Activated CD4-positive, CD25-positive, alpha-beta regulatory T cell treated with anti-CD3 and anti-CD28 coated beads, Interleukin-2, amount 50 U/mL, for 24 hours (primary cell): ENCODE measurements at places on chromosomes 3 and 15.
A peak's percentile ranks its signal among the peaks of the same experiment; 100 is the strongest.

DNA sequence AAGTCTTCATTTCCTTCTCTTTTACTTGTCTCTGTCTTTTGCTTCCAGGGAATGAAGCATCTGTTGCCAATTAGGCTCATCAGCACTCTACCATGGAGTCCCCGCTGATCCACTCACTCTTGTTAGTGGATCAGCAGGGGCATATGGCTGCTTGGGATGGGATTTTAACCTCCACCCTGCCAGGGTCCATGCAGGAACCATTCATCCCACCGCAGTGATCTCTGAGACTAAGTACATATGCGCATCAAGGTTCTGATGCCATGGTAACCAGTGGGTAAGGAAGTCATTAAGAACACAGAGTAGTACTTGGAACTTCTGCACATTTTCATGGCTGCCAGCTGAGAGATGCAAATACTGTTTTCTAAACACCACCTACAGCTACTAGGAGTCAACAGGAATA lies 374.0 kb upstream of the ALCAM start:
- no peak for ATAC-seq

GRCh38 chr15:66982816-66983215 lies 82.6 kb upstream of the SMAD3 start:
- ATAC-seq = no peak

DNA sequence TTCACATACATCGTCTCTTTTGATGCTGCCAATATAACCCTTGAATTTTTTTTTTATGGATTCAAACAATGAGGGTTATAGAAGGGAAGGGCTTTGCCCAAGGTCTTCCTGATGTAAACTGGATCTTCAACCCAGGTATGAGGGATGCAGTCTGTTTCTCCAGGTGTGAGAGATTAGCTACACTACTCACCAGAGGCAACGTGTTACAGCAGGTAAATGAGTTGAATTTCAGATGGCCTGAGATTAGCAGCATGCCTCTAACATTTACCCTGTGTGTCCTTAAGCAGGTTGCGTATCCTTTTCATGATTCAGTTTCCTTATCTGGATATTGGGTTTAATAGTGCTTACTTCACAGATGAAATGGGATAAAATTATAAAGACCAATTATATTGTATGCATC lies 1.9 kb downstream of the RTP4 start:
- no peak for ATAC-seq

DNA sequence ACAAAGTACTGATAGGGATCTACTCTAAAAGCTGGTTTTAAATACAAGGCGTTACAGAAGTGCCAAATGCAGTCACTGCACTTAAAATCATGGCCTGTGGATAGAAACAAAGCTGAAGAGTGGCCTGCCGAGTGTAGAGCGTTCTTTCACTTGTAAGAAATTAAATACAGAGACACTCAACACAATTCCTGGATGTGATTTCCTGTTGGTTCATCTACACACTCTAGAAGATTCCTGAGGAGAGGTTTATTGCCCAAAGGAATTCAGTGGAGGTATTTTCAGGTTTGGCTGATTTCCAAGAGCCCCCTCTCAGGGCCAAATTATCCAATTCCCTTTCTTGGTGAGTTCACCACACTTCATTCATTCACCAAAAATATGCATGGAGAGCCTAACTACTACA lies 200.3 kb upstream of the IL12A start:
- no peak for ATAC-seq

GRCh38 chr15:41128174-41128902 lies 12.3 kb upstream of the INO80 start:
- no peak for ATAC-seq

GRCh38 chr3:170813266-170813665 lies 56.7 kb downstream of the RPL22L1 start:
- no peak for ATAC-seq

GRCh38 chr15:64355348-64355943 lies 527 bp downstream of the CSNK1G1 start:
- peak; percentile 13 for ATAC-seq

- no peak for ATAC-seq
These were observed 493.9 kb upstream of the ZNF385D start for GRCh38 chr3:22244761-22245521.

DNA sequence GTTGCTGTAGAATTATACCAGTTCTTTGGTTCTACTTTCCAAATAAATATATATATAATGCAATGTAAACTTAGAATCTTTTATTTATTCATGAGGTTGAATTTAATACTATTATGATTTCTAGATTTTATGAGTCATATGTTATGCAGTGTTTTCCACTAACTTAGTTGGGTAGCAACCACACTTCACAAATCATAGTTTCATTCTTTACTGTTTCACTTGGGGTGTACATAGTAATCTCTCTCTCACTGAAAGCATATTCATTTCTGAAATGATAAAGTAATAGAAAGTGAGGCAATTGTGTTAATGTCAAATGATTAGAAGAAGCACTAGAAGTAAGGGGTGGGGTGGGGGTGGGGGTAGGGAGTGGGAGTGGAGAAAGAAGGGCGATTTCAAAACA lies 52.6 kb downstream of the IQCH start:
- peak; percentile 99 for ATAC-seq

GRCh38 chr3:161389445-161390035 lies 18.2 kb upstream of the SPTSSB start:
- no peak for ATAC-seq

GRCh38 chr3:81886081-81886480 lies 124.6 kb upstream of the GBE1 start:
- no peak for ATAC-seq

GRCh38 chr3:152160350-152161011 lies 108.2 kb upstream of the MBNL1 start:
- no peak for ATAC-seq

- ATAC-seq = peak; percentile 90
These were observed 5.6 kb upstream of the MFGE8 start for GRCh38 chr15:88918738-88919137.

- no peak for ATAC-seq
These were observed 16.1 kb upstream of the RARRES1 start for GRCh38 chr3:158748237-158748828.

GRCh38 chr15:101018016-101018415 lies 98.9 kb downstream of the LRRK1 start:
- no peak for ATAC-seq

GRCh38 chr15:75697523-75697922 lies 15.1 kb downstream of the CSPG4 start:
- no peak for ATAC-seq

DNA sequence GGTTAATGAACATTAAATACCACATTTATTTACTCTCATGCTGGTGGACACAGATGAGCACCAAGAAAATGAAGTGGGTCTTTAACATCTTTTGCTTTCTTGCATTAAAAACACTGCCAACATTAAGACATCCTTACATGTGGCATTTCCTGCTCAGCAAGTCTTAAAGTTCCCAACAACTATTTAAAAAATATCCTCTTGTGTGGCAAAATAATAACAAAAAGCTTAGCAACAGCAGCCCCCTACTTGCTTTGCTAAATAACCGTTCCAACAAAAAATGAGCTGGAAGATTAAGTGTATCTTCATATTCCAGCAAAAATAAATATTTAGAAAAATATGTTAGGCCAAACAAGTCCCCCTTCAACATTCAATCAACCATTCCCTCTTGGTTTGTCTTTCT lies 93.1 kb downstream of the SUCLG2 start:
- ATAC-seq = no peak

- no peak for ATAC-seq
These were observed 328.9 kb upstream of the TGFBR2 start for GRCh38 chr3:30277494-30277893.

- no peak for ATAC-seq
These were observed 10.2 kb downstream of the ZIC4 start for GRCh38 chr3:147395899-147396711.

DNA sequence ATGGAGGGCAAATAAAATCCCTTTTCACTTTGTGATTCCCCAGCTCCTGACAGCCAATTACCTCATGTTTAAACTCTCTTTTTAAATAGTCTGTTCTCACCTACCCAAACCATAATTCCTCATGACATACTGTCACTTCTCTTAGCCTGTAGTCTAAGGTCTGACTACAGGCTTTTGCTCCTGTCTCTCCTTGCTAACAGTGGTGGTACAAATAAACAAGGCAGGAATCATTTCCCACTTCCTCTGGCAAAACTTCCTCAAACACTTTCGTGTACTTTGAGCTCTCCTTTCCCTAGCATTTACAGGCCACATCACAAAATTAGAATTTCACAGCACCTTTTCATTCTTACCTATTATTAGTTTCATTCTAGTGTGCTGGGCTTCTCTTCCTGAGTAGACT lies 51.8 kb downstream of the ATP8B4 start:
- no peak for ATAC-seq

GRCh38 chr15:26628879-26629529 lies 143.9 kb downstream of the GABRB3 start:
- no peak for ATAC-seq

DNA sequence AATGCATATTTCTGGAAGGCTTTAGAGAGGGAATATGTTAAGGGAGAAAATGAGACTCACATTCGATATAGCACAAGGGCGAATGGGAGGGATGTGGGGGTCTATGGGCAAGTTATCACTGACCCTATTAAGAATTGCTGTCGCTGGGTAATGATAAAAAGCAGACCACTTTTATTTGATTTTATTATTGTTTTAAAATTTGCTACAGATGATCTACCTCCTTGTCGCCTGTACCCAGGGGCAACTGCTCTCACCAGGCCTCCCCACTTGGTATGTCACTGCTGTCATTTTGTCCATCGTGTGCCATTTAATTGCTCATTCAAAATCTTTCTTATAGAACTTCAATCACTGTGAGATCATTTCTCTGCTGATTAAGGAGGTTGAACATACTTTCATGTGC lies 153.8 kb downstream of the OPA1 start:
- no peak for ATAC-seq

GRCh38 chr3:126107203-126107939 lies 23.4 kb upstream of the SLC41A3 start:
- ATAC-seq = no peak

GRCh38 chr3:197847866-197848401 lies 56.9 kb downstream of the LRCH3 start:
- peak; percentile 85 for ATAC-seq

DNA sequence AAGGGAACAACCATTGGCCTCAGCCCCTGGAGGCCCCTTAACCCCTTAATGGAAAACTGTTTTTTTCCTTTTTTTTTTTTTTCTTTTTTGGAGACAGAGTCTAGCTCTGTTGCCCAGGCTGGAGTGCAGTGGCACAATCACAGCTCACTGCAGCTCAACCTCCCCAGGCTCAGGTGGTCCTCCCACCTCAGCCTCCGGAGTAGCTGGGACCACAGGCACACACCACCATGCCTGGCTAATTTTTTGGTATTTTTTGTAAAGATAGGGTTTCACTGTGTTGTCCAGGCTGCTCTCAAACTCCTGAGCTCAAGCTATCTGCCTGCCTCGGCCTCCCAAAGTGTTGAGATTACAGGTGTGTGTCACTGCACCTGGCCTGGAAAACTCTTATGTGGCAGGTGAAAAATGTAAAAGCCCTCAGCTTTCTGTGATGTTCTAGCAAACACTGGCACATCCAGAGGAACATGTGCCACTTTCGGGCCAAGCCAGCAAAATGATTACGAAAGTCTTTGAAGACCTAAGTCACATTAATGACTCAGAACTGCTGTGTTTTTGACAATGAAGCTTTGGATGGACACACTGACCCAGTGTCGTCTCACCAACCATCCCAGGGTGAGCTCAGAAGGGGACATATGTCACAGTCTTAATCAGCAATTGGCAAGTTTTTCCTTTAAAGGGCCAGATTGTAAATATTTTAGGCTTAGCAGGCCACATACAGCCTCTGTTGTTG lies 189.3 kb upstream of the TPM1 start:
- no peak for ATAC-seq

DNA sequence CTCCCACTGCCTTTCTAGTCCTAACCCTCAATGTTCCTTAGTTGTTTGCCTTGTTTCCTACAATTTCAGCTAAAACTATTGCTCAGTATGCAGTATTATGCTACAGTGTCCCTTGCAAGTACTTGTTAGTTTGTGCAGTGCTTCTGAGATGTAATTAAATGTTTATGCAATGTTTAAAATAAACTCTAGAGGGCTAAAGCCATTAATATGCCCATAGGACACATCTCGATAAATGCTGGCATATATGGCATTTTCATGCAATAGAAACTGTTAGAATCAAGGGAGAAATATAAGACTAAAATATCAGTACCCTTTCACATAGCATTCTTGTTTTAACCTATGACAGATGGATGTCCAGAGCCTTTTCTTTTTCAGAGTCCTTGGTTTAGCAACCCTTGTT lies 59.8 kb upstream of the ACKR4 start:
- no peak for ATAC-seq

DNA sequence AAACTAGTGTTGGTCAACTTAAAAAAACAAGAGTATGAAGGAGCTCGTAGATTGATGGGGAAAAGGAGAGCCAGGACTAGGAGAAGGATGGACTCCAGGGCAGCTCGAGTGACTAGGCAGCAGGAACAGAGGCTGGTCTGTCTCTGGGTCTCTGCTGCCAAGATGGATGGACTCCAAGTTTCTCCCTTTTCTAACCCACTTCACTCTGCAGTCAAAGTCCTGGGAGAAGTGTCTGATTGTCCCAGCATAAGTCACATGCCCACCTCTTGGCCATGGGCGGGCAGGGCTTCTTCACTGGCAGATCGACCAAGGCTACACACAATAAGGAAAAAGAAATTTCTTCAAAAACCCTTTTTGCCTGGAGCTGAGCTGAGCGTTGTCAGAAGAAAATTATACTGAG lies 9.2 kb upstream of the EPB42 start:
- ATAC-seq = no peak

- ATAC-seq = no peak
These were observed 183.6 kb upstream of the STT3B start for GRCh38 chr3:31349001-31349748.

DNA sequence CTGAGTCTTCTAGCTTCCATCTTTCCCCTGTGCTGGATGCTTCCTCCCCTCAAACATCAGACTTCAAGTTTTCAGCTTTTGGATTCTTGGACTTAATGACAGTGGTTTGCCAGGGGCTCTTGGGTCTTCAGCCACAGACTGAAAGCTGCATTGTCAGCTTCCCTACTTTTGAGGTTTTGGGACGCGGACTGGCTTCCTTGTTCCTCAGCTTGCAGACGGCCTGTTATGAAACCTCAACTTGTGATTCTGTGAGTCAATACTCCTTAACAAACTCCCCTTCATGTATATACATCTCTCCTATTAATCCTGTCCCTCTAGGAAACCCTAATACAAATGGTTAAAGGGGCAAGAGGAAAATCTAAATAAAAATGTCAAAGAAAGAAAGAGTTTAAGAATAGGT lies 100.1 kb downstream of the ABI3BP start:
- ATAC-seq = no peak

GRCh38 chr3:142098964-142099363 lies 50.4 kb downstream of the TFDP2 start:
- ATAC-seq = peak; percentile 64

- ATAC-seq = no peak
These were observed 477.1 kb upstream of the NR2F2 start for GRCh38 chr15:95853350-95853749.
